ENCODE measurements at places on chromosomes 5 and 9.

GRCh38 chr9:37107701-37108100, 12.7 kb upstream of the ZCCHC7 start:
- DNase-seq: no peak

GRCh38 chr5:157050050-157050449, 8.9 kb downstream of the HAVCR1 start:
- no peak for DNase-seq

GRCh38 chr9:81408951-81409350, 280.4 kb downstream of the TLE1 start:
- no peak for DNase-seq

DNA sequence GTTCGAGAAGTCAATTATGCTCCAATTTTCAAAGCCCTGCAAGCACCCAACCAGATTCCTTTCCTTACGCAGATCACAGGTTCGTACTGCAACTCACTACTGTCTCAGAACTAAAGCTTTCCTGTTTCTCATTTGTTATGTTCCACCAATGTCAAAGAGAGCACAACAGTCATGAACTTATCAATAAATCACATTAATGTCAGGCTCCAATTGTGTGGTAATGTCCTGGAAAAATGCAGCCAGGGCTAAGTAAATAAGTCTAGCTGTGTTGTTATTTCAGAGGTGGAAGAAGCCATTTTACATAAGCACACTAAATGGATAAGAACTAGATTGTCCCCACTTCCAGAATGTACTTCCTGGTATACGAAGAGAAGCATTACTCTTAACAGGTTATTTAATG, 488.6 kb upstream of the PTGER4 start:
- DNase-seq: no peak

DNA sequence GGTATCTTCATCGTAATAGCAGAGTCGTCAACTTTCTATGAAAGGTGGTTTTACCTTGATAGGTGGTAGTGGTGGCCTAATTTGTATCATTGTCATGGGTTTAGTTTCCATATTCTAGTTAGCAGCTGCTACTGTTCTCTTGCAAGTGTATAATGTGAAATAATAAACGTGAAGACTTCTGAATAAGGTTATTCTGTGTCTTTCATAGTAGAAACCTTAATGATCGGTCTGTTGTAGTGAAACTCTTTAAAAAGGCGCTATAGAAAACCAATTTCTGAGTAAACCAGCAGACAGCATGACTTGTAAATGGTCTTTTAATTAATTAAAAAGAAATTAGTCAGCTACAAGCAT, 1.6 kb downstream of the SET start:
- DNase-seq: no peak

DNA sequence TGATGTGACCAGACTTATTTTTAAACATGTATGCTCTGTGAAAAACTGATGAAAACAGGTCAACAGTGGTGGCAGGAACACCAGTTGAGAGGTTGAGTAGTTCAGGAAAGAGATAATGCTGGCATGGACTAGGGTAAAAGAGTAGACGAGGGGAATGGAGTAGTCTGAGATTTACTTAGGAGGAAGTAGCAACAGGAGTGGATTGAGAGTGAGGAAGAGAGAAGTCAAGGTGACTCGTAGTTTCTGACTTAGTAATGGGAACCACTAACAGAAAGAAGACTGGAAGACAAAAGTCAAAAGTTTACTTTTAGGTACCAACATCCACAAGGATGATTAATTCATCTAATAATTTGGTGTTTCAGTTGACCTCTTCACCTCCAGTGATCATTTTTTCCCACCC, 3.6 kb downstream of the SRA1 start:
- no peak for DNase-seq

DNA sequence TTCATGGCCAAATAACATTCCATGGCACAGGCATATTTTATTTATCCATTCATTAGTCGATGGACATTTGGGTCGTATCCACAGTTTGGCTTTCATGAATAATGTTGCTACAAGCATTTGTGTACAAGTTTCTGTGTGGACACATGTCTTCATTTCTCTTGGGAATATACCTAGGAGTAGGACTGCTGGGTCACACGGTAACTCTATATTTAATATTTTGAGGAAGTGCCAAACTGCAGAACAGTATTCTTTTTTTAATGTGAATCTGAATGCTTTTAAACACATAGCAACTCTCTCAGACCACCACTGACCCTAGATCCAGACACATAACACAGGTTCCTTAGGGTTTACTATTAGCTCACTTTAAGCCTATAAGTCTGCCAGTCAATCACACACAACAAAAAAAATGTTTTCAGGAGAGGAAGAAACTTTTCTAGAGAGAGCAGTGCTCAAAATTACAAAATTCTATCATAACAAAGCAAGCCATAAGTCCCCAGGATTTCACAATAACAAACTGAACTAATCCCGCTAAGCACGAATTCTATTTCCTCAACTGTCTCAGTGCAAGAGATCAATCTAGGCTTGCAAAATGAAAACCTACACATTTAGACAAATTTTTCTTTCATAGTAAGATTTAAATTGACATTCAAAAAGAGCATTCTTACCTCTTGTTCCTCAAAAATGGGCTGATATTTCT, 41.8 kb upstream of the GABBR2 start:
- no peak for DNase-seq

DNA sequence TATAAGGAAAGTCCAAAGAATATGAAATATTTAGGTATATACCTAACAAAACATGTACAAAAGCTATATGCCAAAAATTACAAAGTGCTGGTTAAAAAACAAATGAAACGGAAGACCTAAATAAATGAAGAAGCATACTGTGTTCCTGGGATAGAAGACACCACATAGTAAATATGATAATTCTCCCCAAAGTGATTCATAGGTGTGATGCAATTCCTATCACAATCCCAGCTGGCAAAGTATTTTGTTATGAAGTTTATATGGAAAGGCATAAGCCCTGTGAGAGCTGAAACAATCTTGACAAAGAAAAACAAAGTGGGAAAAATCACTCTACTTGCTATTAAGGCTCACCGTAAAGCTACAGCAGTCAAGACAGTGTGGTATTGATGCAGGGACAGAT, 2.6 kb upstream of the SMIM23 start:
- DNase-seq: no peak

GRCh38 chr9:112076814-112077213, 98.3 kb downstream of the SUSD1 start:
- no peak for DNase-seq

DNA sequence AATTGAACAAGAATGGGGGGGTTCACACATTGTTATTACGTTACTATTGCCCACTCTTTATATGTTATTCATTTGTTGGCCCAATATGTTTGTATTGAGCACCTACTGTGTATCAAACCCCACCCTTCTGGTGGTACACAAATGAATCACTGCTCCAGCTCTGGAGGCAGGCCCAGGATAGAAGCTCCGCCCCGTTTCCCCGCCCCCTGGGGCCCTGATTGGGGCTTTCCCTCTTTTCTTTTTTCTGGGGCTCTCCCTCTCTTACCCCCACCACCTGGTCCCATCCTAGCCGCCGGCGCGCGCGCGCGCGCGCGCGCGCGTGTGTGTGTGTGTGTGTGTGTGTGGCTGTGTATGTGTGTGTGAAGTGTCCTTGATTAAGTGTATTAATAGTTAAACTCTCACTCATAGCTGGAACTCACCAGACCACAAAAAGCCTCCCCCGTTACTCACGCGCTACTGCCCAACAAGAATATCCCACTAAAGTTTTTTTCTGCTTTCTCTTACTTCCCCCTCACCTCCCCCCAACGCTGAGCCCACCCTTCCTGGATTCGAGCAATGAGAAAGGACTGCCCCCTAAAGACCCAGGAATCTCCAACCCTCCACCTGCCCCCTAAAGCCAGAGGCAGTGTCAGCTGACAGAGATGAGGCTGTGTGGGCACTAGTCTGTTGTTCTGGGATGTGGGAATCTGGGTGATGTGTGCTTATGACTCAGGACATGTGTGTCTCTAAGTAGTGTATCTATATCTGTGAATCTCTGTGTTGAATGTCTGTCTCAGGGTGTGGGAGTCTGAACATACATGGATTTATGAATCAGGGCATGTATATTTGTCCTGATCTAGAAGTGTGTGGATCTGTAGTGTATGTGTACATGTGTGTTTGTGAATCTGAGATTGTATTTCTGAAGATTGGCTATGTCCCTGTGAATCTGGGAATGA, 4.0 kb downstream of the CXXC5 start:
- DNase-seq: peak; percentile 95

GRCh38 chr9:35432076-35432475, 57.8 kb upstream of the RUSC2 start:
- no peak for DNase-seq

DNA sequence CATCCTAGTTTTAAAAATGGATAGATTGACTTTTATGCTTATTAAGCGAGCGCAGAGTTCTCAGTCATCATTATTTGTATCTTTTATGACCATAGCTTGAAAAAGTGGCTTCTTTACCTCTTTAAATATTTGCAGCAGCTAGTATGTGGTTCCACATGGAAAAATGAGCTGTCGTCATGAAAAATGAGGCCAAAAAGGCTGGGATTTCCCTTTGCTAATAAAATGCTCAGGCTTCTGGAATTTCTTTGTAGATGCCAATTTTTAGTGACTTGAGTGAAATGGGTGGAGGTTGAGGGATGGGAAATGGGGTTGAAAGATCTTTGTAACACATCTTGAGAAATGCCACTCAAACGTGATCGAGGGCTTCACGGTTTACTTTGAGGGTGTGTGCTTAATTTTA, 35.2 kb downstream of the RAI14 start:
- DNase-seq: no peak

- DNase-seq: peak; percentile 84
These were observed 33.0 kb upstream of the NFIB start for GRCh38 chr9:14346811-14347405.

DNA sequence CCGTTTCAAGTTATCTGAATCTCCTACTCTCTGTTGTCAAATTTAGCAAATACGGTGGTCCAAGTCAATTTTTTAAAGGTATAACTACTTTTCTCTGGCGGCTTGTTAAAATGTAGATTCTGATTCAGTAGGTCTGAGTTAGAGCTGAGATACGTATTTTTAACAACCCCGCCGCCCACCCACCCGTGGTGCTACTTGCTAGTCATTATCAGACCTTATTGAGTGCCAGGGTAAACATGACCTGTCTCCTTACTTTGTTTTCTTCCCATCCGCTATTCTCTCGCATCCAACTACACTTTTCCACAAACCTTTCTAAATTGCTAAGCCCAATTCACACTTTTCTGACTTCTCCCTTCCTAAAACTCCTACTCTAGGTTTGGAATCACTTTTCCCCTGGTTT, 694 bp upstream of the PLAA start:
- no peak for DNase-seq

DNA sequence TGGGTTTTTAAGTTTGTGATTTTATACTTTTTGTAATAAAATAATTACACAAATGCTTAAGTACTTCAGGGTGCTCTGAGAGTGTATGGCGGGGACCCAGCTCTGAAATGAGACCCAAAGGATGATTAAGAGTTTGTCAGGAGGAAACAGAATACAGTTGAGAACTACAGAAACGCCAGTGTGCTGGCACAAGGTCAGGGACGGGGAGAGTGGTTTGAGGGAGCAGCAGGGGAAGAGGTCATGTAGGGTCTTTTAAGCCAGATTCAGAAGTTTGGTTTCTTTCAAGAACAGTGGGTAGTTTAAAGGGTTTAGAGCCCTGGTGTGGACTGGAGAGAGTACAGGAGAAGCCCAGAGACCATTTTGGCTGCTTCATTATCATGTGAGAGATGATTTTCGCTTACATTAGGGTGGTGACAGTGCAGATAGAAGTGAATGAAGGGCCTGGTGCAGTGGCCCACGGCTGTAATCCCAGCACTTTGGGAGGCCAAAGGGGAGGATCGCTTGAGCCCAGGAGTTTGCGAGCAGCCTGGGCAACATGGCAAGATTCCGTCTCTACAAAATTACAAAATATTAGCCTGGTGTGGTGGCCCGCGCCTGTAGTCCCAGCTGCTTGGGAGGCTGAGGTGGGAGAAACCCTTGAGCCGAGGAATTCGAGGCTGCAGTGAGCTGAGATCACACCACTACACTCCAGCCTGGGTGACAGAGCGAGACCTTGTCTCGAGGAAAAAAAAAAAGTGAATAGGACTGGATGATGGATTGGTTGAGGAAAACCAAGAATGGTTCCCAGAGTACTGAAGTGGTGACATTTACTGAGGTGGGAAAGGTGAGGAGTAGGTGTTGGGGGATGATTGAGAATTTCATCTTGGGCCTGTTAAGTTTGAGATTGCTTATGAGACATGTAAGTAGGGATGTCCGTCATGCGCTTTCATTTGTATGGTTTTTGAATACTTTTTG, 1.4 kb upstream of the ETF1 start:
- no peak for DNase-seq

DNA sequence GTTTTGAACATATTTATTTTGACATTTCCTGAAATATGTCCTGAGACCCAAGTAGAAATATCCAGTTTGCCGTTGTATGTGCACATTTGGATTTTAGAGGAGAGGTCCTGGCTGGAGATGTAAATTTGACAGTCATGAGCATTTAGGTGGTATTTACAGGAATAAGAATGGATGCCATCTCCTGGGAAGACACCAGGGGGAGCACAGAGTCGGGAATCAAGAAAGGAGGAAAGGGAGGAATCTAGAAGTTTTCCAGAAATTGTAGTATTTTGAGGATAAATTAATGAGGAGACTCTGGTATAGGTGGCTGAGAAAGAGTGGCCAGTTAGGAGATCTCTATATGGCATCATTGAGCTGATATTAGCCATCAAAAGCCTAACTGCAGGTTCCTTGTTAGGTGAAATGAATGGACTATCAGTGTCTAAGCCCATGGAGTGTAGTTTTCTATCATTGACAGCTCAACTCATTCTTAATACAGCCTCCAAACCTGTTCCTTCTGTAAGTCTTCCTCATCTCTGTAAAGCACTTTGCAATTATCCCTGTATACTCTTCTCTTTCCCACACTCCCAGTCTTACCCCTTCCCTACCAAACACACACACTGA, 7.2 kb downstream of the GAPT start:
- peak; percentile 71 for DNase-seq

DNA sequence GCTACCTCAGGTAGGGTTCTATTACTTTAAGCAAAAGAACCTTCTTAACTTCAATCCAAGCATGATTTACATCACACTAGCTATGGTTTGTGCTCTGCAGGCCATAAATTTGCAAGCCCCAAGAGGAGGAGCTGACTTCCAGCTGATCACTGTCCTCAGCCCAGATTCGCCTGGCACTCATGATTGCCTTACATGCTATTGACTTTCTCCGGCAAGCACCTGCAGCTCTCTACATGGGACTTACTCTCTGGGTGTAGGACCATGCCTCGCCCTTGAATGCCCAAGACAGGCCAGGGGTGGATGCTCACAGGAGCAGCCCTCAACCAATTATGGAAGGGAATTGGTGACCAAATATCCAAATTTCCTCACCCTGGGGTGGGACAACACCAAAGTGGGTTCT, 99.8 kb downstream of the ESM1 start:
- no peak for DNase-seq

- DNase-seq: no peak
These were observed 33.5 kb downstream of the ANXA6 start for GRCh38 chr5:151123897-151124751.

Measured in eye (tissue), 1 donor.